Astrocyte of the hippocampus (primary cell): ENCODE measurements at places on chromosomes 16 and 17.

GRCh38 chr17:1110862-1111598, 68.8 kb downstream of the ABR start:
- DNase-seq: peak; percentile 94

- DNase-seq: no peak
These were observed 18.0 kb downstream of the HDAC5 start for GRCh38 chr17:44105483-44105882.

- peak; percentile 79 for DNase-seq
These were observed 6.9 kb downstream of the MYH10 start for GRCh38 chr17:8623591-8623990.

- DNase-seq: no peak
These were observed 5.2 kb downstream of the CCDC154 start for GRCh38 chr16:1439058-1439698.

- DNase-seq: peak; percentile 88
These were observed 532 bp downstream of the DHX40 start for GRCh38 chr17:59565959-59566324.

- DNase-seq: peak; percentile 84
These were observed 178.7 kb downstream of the FOXL1 start for GRCh38 chr16:86756882-86757703.

- no peak for DNase-seq
These were observed 110.6 kb downstream of the GP2 start for GRCh38 chr16:20216591-20217217.

DNA sequence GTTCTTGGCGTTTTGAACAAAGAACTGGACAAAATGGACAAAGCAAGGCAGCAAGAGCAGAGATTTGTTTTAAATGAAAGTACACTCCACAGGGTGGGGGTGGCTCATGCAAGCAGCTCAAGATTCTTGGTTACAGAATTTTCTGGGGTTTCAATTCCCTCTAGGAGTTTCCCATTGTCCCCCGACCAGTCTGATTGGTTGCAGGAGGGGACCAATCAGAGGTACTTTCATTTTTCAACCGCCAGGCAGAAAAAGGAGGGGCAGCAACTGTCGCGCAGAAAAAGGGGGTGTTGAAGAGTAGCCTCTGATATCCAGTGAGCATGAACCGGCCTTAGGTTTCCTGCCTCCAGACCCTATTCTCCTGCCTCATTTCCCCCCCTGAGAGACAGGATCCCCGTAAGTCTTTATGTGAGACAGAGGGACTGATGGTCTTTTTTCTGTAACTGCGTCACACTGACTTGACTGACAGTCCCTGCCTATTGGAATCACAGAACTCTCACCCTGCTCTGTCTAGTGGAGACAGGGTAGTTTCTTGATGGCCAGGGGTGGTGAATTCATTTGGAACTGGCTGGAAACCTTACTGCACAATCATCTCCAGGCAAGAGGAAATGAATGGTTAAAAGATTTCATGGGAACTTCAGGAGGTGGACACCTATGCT, 59.4 kb upstream of the ALOX12 start:
- DNase-seq: peak; percentile 15

- DNase-seq: peak; percentile 29
These were observed 35.4 kb downstream of the CDRT15 start for GRCh38 chr17:14201021-14201987.

- DNase-seq: no peak
These were observed 17.8 kb downstream of the ACTG1 start for GRCh38 chr17:81494626-81495377.

GRCh38 chr16:83994703-83995102, 26.7 kb downstream of the NECAB2 start:
- no peak for DNase-seq

GRCh38 chr17:43020789-43021740, 1.1 kb downstream of the VAT1 start:
- peak; percentile 78 for DNase-seq

DNA sequence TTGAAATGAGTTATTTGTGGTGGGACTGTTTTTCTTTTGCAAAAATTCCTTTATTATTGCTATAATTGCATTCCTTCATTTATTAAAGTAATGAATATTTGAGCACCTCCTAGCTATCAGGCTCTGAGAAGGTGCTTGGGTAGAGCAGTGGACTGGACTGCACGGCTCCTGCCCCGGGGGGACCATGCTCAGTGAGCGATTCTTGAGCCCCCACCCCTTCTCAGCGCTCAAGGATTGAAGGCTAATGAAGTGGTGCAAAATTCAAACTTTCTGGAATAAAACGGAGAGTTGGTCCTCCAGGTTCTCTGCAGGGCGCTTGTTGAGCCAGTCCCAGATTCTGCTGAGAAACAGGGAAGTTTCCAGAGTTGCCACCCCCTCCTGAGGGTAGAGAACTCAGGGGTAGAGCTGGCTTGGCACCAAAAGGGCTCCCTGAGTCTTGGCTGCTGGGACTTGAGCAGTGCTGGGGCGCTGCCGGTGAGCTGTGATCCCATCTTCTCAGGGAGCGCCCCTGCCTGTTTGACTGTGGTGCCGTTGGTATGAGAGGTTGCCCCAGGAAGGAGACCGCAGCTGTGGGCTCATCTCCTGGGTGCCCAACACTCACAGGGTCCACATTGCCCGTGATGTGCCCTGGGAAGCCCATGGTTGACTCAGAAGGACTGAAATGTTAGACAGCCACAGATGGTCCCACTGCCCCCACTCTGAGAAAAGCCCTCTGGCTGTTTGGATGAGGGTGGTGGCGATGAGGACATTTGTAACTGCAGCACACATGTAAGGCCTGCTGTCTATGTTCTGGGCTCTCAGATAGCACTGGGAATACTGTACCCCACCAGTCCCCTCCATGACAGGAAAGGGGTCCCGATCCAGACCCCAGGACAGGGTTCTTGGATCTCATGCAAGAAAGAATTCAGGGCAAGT, 20.0 kb downstream of the KSR1 start:
- no peak for DNase-seq

GRCh38 chr17:37109731-37110710, 161.3 kb downstream of the AATF start:
- DNase-seq: no peak
